Activated T-helper 1 cell treated with anti-CD3 and anti-CD28 coated beads, Interleukin-12 subunit alpha, Interleukin-12 subunit beta, Interleukin-2, Interleukin-4 antibody, amounts not matched to agents 30 ng/mL and 10 ng/mL and 1 ng/mL, durations not matched to agents 14 hours and 24 hours and 36 hours (primary cell): ENCODE measurements at places on chromosomes 1 and 21. TPM values are rescaled to one million over a fixed set of nuclear protein-coding genes. Genes with fewer than 3 reads are reported as not detected.

DNA sequence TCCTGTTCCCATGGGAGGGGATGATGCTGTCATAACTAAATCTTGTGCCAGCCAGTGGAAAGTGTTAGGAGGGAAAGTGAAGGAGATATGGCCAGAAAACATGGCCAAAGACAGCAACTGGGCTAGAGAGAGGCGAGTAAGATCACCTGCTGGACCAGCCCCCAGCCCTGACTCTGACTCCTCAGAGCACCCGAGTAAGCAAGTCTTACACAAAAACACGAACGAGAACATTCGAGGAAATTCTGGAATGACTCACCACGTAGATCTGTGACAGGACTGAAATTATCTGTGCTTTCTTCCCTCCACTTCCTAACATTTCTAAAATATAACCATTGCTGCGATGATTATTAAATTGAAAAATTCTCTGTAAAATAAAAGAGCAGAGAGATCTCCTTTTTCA, 9.2 kb downstream of the ZNF496 start:
- H3K4me3 ChIP-seq, result no peak overlapping the region
- H3K36me3 ChIP-seq, result peaks cover 10% of the 10 kb centered on the region
- peak overlapping the region; percentile 50 for H3K27ac ChIP-seq
- H3K27me3 ChIP-seq, result no peaks in the 10 kb centered on the region

GRCh38 chr1:198623752-198624647, 14.8 kb upstream of the PTPRC start:
- no peaks in the 10 kb centered on the region for H3K27me3 ChIP-seq
- peak overlapping the region; percentile 73 for H3K27ac ChIP-seq
- H3K36me3 ChIP-seq, result peaks cover 12% of the 10 kb centered on the region
- peaks cover 95% of the 10 kb centered on the region for H3K4me1 ChIP-seq

GRCh38 chr1:21795075-21795474, 12.1 kb upstream of the USP48 start:
- H3K27ac ChIP-seq, result no peak overlapping the region
- DNase-seq, result no peak
- no peak overlapping the region for H3K4me3 ChIP-seq
- H3K27me3 ChIP-seq, result peaks cover 2% of the 10 kb centered on the region
- H3K4me1 ChIP-seq, result no peaks in the 10 kb centered on the region

DNA sequence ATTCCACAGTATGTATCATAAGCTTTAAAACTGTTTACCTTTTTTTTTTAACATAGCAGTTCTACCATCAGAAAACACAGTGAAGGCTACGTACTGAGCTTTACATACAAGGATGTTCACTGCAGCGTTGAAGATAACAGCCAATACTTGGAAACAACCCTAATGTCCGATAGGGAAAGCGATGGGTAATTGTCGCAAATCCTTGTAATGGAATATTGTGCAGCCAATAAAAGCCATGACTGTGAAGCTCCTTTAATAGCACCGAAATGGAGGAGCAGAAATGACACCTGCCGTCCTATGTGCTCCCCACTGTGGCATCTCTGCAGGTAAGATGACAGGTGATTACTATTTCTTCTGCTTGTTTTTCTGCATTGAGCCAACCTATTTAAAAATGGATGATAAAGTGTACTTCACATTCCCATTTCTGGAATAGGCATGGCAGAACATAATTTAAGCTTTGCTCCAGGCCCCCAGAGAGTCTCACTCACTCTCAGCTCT, 523.8 kb downstream of the PTPRU start:
- H3K4me3 ChIP-seq, result no peak overlapping the region
- peaks cover 17% of the 10 kb centered on the region for H3K27me3 ChIP-seq
- H3K4me1 ChIP-seq, result no peaks in the 10 kb centered on the region
- no peak overlapping the region for H3K27ac ChIP-seq
- no peaks in the 10 kb centered on the region for H3K36me3 ChIP-seq
- no peak for DNase-seq

DNA sequence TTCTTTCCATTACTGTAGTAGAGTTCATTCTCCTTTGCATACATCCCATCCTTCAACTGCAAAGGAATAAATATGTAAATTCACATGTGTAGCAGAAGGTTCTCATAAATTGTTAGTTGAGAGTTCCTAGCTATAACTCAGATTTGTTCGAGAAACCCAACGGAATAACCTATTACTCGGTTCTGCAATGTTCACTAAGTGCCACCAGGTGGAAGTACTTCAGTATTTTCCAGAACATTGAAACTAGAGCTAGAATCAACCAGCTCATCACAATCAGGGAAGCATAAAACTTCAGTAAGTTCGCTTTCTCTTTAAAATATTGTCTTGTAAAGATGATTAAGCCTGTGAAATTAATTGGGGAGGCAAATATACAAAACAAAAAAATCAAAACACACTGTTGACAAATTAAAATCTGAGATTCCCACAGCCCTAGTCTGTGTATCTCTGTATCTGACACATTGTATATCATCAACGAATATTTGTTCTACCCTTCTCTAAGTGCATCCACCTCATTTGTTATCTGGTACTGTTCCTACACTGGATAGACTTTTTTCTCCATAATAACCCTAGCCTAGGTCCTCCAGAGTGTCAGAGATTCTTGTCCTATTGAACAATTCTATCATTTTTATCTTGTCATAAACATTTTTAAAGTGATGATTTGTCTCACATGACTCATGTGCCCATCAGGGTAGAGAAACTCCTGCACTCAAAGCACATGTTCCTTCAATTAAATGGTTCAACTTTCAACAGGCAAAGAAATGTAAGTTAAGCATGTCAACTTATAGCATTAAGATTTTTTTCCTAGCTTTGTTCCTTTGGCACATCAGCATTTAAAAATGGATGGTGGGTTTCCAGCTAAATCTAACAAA, 31.9 kb downstream of the MROH9 start:
- H3K4me1 ChIP-seq, result no peaks in the 10 kb centered on the region
- H3K27ac ChIP-seq, result no peak overlapping the region
- H3K27me3 ChIP-seq, result peaks cover 4% of the 10 kb centered on the region
- no peak for DNase-seq
- no peaks in the 10 kb centered on the region for H3K36me3 ChIP-seq

DNA sequence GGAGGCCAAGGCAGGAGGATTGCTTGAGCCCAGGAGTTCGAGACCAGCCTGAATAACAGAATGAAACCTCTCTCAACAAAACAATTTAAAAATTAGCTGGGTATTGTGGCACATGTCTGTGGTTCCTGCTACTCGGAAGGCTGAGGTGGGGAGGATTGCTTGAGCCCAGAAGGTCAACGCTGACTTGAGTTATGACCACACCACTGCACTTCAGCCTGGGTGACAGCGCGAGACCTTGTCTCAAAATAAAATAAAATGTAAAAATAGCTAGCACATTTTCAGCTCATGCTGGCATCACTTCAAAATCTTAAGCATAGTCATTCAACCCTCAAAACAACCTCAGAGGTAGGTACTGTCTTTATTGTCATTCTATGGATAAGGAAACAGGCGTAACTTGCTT, 6.4 kb downstream of the JAK1 start:
- DNase-seq, result no peak
- H3K27me3 ChIP-seq, result no peaks in the 10 kb centered on the region
- peaks cover 14% of the 10 kb centered on the region for H3K36me3 ChIP-seq
- H3K4me3 ChIP-seq, result no peak overlapping the region

DNA sequence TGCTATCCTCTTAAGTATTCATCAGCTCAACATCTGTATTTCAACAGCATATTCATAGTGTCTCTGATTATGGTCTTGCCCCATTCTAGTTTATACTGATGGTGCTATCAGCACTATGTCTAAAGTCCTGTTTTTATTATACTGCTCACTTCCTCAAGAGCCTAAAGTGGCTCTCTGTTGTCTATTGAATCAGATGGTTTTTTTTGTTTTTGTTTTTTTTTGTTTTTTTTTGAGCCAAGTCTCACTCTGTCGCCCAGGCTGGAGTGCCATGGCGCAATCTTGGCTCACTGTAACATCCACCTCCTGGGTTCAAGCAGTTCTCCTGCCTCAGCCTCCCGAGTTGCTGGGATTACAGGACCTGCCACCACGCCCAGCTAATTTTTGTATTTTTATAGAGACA, 6.1 kb downstream of the STX12 start:
- H3K4me3 ChIP-seq, result no peak overlapping the region
- no peak for DNase-seq
- no peak overlapping the region for H3K27ac ChIP-seq
- H3K4me1 ChIP-seq, result peaks cover 21% of the 10 kb centered on the region
- H3K36me3 ChIP-seq, result peaks cover 15% of the 10 kb centered on the region

DNA sequence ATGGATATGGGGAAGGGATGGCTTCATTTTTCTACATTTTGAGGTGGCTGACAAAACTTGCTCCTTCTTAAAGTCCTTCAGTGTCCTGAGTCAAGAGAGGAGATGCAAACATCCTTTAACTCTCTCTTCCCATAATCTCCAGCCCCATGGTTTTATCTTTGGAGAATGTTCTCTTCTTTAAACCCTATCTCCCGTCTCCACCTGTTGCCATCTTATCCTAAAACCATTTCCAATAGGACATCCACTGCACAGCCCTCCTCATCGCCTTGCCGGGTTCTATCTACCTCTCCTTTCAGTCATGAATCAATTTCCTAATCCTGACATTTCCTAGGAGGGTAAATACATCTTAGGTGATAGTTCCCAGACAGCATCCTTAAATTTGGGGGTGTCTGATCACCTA, 44.2 kb upstream of the KCNE2 start:
- H3K36me3 ChIP-seq, result no peaks in the 10 kb centered on the region
- H3K4me3 ChIP-seq, result no peak overlapping the region
- H3K27ac ChIP-seq, result no peak overlapping the region
- peaks cover 18% of the 10 kb centered on the region for H3K27me3 ChIP-seq

DNA sequence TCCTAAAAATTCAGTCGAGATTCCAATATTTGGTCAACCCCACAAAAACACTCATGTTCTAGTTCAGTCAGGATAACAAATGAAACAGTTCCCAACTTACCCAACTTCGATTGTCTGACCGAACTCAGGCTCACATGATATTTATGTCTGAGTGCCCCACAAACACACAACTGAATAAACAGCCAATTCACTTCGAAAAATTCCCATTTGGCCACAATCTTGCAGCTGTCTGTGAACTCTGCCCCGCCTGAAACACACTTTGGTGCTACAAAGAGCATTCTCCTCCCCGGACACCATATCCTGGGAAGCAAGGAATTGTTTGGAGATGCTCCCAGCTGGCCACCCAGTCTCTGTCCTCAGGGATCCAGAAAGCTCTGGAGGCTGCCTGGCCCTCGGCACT, 52.9 kb upstream of the SIM2 start:
- no peaks in the 10 kb centered on the region for H3K36me3 ChIP-seq
- H3K4me1 ChIP-seq, result no peaks in the 10 kb centered on the region
- no peak overlapping the region for H3K27ac ChIP-seq
- H3K4me3 ChIP-seq, result no peak overlapping the region

GRCh38 chr21:46035809-46036695, 54.5 kb downstream of the COL6A1 start:
- no peaks in the 10 kb centered on the region for H3K4me1 ChIP-seq
- no peaks in the 10 kb centered on the region for H3K36me3 ChIP-seq
- DNase-seq, result no peak
- no peak overlapping the region for H3K4me3 ChIP-seq
- no peak overlapping the region for H3K27ac ChIP-seq
- no peaks in the 10 kb centered on the region for H3K27me3 ChIP-seq

DNA sequence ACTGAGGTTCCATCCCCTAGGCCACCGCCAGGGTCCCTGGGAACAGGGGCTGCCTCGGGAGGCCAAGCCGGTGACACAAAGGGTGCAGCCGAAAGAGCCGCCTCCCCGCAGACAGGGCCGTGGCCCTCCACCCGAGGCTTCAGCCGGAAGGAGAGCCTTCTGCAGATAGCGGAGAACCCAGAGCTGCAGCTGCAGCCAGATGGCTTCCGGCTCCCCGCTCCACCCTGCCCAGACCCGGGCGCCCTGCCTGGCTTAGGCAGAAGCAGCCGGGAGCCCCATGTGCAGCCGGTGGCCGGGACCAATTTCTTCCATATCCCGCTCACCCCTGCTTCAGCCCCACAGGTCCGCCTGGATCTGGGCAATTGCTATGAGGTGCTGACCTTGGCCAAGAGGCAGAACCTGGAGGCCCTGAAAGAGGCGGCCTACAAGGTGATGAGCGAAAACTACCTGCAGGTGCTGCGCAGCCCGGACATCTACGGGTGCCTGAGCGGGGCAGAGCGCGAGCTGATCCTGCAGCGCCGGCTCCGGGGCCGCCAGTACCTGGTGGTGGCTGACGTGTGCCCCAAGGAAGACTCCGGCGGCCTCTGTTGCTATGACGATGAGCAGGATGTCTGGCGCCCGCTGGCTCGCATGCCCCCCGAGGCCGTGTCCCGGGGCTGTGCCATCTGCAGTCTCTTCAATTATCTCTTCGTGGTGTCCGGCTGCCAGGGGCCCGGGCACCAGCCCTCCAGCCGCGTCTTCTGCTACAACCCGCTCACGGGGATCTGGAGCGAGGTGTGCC, 1.4 kb downstream of the KLHDC7A start:
- no peak for DNase-seq
- no peak overlapping the region for H3K4me3 ChIP-seq
- no peak overlapping the region for H3K27ac ChIP-seq
- no peaks in the 10 kb centered on the region for H3K36me3 ChIP-seq
- no peaks in the 10 kb centered on the region for H3K27me3 ChIP-seq

GRCh38 chr1:187854457-187854856, 1025.7 kb downstream of the PLA2G4A start:
- no peak for DNase-seq
- H3K4me3 ChIP-seq, result no peak overlapping the region
- H3K27ac ChIP-seq, result no peak overlapping the region
- H3K36me3 ChIP-seq, result no peaks in the 10 kb centered on the region
- H3K4me1 ChIP-seq, result no peaks in the 10 kb centered on the region

DNA sequence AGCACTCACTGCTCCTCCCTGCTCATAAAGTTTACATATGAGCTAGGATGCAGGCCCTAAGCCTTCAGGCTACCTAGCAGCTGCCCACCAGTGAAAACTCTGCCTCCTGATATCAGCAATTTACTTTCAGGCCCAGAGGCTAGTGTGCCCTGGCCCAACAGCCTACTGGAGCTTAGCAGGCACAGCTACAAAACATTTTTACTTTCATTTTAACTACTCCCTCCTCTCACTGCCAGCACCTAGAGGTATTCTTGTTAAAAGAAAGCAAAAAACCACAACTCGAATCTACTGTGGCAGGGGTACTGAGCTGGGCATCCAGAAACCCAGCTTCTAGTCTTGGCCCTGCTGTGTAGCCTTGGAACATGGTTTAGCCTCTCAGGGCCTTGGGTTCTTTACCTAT, 5.8 kb upstream of the LORICRIN start:
- no peaks in the 10 kb centered on the region for H3K36me3 ChIP-seq
- H3K27ac ChIP-seq, result no peak overlapping the region
- H3K4me3 ChIP-seq, result no peak overlapping the region
- peaks cover 6% of the 10 kb centered on the region for H3K4me1 ChIP-seq

The OR2L3 gene
- total RNA-seq, result not detected in 2 replicates

The SPATA45 gene
- not detected in 2 replicates for total RNA-seq

The CCDC27 gene
- total RNA-seq, result not detected in 2 replicates

The SZRD1 gene
- total RNA-seq, result 212 and 216 TPM in 2 replicates

The NUAK2 gene
- total RNA-seq, result 1.1 and 1.3 TPM in 2 replicates
